Fibroblast of skin of right biceps (primary cell): ENCODE measurements at places on chromosomes 6 and 20.

DNA sequence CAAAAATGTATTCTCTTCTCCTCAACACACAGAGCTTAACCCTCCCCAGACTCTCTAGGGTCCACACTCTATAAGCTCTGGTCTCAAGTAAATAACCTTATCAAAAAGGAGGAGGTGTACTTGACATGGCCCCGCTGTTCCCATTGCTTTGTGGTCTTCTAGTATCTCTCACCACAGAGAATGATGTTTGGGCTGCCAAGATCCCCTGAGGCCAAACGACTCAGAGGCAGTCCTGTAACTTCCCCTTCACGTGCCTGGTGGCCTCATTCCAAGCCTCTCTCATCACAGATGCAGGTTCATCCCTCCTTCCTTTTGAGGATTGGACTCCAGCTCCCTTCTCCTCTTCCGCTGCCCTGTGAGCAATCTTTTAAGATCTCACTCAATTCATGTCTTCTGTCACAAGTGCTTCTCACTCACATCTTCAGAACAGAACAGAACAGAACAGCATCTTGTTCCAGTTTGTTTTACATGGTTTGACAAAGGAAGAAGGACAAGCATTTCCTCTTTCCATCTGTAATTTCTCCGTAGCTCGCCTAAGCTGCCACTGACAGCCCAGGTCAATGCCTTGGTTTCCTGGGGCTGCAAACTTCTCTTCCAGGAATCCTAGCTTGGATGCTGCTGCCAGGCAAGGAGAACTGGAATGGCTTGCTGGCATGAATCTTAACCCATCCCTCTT is 541.5 kb downstream of the CD83 start:
- DNase-seq, result peak; percentile 66

GRCh38 chr6:106519460-106520394 is 109.6 kb downstream of the RTN4IP1 start:
- DNase-seq, result peak; percentile 100

GRCh38 chr6:15356179-15356578 is 110.3 kb downstream of the JARID2 start:
- no peak for DNase-seq

DNA sequence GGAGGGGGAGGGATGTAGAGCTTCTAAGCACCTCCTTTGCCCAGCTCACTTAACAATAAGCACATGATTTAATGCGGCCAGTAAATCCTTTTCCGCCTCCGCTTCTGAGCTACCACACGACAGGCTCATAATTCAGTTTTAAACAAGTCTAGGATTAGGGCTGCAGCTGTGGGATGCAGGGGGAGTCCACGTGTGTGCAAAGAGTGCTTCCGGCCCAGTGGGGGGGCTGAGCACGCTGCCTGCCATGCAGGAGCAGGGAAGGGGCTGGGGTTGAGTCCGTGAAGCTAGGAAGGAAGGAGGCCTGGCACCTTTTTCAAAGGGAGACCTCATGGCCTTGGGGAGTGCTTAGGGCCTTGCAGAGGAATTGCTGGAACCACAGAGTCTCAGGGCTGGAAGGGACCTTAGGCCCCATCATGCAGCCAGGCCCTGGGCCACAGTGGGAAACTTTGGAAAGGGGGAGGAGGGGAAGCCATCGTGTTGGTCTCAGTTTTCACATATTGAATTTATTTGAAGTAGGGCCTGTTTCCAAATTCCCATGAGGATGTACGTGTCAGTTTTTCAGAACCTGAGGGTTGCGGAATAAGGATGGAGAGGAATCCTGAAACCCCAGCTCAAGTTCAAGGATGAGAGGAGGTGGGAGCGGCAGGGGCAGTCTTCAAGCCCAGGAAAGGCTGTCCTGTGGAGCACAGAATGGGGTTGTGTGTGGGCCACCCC is 96.1 kb downstream of the VEGFA start:
- DNase-seq, result peak; percentile 50

GRCh38 chr6:73728548-73729205 is 32.7 kb downstream of the CD109 start:
- no peak for DNase-seq

DNA sequence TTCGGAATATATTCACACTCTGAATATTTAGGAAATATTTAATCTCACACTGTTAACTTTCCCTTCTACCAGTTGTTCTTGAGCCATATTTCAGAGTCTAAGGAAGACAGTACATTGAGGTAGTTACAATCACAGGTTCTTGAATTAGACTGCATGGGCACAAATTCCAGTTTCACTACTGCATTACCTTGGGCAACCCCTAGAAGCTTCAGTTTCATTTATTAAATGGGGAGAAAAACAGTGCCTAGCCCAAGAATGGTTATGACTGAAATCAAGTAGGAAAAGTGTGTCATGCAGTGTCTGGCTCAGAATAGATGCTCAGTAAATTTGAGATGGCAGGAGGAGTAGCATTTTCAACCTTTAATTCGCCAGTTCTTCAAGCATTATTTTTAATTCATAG is 124.5 kb upstream of the SAMD5 start:
- DNase-seq, result no peak

DNA sequence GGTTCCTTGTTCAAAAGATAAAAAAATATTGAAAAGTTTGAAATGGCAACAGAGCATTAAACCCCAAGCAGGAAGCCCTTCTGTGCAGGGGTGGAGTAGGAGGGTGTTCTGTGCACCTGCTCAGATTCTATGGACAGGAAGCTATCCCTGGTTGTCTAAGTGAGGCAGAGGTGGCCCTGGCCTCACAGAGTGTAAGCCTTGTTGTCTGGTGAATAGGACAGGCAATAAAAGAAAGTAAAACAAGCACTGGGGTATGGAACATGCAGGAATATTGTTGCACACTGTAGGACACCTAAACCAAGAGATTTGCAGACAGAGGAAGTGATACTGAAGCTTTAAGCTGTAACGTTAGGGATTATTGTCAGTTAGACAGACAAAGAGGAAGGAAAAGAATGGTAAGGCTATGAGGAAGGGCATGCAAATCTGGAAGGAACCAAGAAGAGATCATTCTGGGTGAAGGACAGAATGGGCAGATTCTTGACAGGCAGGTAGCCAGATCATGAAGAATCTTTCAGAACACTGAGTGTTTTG is 66.8 kb downstream of the TBC1D7 start:
- DNase-seq, result no peak

DNA sequence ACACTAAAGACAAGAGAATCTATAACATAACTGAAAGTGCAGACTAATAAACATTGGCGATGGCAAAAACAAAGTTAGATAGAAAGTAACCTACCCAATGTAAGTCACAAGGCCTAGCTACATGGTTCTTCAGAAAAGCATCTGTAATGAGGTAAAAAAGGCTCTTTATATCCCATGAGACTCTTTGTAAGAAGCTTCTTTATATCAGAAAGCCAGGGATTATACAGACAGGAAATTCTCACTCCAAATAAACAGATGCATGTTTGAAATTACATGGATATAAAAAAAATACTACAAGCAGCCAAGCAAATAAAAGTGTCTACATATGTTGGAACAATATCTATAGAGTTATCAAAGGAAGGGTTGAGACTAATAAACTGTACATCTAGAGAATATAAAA is 284.9 kb upstream of the NRSN1 start:
- DNase-seq, result no peak

- no peak for DNase-seq
Observed at GRCh38 chr6:18707714-18708439, 320.7 kb downstream of the RNF144B start.

DNA sequence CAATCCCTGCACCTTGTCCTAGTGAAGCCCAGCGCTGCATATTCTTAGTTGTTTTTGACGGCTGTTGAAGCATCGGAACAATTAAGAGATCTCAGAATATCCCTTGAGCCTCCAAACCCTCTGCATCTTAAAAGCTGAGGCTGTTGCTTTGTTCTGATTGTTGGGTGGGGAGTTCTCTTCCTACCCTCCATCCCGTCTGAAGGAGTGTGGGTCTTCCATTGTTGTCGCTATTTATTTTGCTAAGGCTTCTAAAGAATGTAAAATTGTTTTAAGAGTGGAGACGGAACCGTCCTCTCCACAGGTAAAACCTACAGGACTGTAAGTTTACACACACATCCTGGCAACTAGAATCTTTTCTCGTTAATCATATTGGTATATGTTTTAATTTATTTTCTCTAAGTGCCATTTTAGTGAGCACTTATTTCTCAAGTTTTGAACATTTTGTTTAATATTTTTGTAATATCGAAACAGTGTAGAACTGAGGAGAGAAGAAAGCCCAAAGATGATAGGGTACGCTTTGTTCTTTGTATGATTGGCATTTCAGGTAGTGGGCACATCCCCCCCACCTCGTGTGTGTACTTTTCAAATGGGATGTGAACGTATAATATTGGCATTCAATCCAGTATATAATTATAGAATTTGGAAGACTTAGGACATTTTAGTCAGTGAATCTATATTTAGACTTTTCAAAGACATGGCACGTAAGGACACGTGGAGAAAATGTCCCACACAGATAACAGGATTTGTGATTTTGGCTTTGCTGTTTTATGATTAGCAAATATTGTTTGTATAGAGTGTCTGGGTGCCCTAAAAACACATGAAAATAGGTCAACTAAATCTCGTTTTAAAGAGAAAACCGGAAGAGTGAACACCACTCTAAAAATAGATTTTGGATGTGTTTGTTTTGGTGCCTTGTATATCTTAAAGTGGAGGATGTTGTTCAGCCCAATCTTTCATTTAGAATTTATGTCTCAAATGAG is 1.3 kb downstream of the RNF146 start:
- peak; percentile 5 for DNase-seq

DNA sequence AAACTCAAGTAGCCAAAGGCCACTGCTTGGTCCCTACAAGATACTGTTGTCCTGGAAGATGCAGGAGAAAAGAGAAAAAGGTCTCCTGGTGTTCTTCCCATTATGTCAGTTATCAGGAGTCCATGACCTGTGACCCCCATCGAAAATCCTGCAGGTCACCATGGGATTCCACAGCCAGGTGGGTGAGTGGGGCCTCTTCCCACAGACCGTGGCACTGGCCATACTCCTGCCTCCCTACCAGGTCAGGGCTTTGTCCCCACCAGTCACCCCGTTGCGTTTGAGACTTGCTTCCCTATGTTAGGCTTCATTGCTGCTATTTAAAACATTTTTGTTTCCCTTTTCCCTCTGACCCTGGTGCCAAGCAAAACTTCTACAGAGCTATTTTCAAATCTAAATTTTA is 60.6 kb downstream of the GNAS start:
- no peak for DNase-seq

GRCh38 chr6:147390909-147391536 is 117.5 kb upstream of the SAMD5 start:
- peak; percentile 27 for DNase-seq

DNA sequence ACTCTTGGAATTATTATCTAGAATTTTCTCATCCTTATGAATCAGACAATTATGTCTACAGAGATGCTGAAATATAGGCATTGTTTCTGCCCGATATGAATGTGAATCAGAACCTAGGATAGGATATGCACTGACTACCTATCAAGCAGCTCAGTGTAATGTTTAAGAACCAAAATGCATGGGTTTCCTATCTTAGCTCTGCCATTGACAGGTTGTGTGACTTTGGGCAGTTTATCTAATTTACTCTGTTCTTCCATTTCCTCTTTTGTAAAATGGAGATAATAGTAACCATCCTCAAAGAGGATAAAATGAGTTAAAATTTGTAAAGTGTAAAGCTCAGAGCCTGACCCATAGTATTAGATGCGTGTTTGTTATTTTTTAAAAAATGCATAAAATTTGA is 10.2 kb upstream of the AIG1 start:
- DNase-seq, result no peak

- no peak for DNase-seq
Observed at GRCh38 chr6:45473121-45473993, 95.6 kb upstream of the SUPT3H start.

GRCh38 chr20:34708621-34709043 is 4.5 kb downstream of the TP53INP2 start:
- peak; percentile 36 for DNase-seq

- no peak for DNase-seq
Observed at GRCh38 chr20:17827759-17828559, 128.2 kb downstream of the BANF2 start.

DNA sequence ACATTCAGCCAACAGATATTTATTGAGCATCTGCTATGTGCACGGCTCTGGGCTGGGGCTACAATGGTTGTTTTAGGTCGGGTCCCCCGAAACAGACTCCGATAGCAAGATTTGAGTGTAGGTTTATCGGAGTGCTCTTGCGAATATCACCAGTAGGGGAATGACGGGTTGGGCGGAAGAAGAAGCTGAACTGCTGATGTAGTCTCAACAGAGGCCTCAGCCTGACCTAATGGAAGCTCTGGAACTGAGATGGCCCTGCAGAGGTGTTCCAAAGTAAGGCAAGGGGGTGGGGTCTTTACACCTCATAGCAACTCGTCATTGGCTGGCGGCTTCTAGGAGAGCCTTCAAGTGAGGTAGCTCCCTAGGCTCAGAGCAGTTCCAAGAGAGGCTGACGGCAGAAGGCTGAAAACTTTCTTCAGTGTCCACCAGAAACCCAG is 1.1 kb downstream of the L3MBTL1 start:
- DNase-seq, result no peak

DNA sequence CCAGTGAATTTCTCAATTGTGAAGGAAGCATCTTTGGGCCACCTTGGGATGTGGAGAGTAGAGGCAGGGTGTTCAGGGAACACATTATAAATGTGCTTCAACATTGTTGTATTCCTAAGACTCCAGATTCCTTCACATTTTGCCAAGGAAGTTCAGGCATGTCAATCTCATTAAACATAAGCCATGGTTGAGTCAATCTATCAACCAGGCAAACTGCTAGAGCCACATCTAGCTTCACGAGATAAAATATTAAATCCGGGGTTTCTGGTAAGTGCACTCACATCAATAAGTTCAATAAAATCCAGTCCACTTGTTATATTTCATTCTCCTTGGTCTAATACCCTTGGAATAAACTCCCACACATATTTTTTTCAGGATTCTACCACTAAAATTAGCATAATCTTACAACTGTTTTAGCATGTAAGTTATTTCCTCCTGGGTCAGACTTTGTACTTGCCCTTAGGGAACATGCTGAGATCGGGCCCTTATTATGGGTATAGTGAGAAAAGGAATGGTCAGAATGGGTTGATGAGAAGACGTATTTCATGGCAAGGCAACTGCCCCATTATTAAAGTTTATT is 93.6 kb downstream of the ADTRP start:
- DNase-seq, result no peak

GRCh38 chr6:39917329-39917728 is 16.9 kb downstream of the MOCS1 start:
- DNase-seq, result no peak

DNA sequence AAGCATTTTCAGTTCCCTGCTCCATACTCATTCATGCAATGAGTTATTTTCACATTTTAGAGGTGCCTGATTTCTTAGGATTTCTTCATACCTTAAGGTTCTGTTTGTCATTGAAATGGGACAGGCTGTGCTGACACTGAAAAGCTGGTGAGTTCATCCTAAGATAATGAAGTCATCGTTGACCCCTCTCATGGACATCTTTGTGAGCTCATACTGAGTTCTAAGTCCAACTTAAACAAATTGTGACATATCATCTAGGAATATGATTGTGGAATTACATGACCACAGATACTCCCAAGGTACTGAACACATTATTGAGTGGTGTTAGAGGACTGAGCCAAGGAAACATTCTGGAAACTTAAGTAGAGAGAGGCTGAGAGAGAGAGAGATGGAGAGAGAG is 224.8 kb upstream of the JAG1 start:
- DNase-seq, result peak; percentile 26
